Cardiac muscle cell (in vitro differentiated cells and primary cell): ENCODE measurements at places on chromosomes 13 and 19. TPM values are rescaled to one million over a fixed set of nuclear protein-coding genes. Genes with fewer than 3 reads are reported as not detected.

Gene NFIC
- 29.4 and 46.1 TPM in 2 replicates for total RNA-seq

Gene RFPL4AL1
- total RNA-seq = not detected in 2 replicates

DNA sequence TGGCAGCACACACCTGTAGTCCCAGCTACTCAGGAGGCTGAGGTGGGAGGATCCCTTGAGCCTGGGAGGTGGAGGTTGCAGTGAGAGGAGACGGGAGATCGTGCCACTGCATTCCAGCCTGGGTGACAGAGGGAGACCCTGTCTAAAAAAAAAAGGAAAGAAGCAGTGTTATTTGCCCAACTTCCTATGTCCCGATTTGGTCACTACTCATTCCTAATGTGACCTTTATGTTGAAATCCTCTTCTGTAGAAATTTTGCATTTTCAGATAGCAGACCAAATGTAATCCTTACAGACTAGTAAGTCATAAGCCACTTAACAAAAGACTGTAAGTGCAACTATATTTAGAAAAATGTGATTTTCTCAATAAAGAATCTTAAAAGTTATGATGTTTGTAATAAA lies 18.2 kb upstream of the STK24 start:
- no peak overlapping the region for H3K27ac ChIP-seq
- no peaks in the 10 kb centered on the region for H3K27me3 ChIP-seq
- H3K4me1 ChIP-seq = no peaks in the 10 kb centered on the region
- no peak for DNase-seq
- H3K4me3 ChIP-seq = no peak overlapping the region
- H3K36me3 ChIP-seq = no peaks in the 10 kb centered on the region

- no peak overlapping the region for H3K4me3 ChIP-seq
- no peak for DNase-seq
- no peaks in the 10 kb centered on the region for H3K27me3 ChIP-seq
- no peaks in the 10 kb centered on the region for H3K4me1 ChIP-seq
These were observed 82.2 kb upstream of the CSNK1A1L start for GRCh38 chr13:37187621-37188020.
